ENCODE measurements at places on chromosomes 4 and X. TPM values are rescaled to one million over a fixed set of nuclear protein-coding genes. Genes with fewer than 3 reads are reported as not detected.

DNA sequence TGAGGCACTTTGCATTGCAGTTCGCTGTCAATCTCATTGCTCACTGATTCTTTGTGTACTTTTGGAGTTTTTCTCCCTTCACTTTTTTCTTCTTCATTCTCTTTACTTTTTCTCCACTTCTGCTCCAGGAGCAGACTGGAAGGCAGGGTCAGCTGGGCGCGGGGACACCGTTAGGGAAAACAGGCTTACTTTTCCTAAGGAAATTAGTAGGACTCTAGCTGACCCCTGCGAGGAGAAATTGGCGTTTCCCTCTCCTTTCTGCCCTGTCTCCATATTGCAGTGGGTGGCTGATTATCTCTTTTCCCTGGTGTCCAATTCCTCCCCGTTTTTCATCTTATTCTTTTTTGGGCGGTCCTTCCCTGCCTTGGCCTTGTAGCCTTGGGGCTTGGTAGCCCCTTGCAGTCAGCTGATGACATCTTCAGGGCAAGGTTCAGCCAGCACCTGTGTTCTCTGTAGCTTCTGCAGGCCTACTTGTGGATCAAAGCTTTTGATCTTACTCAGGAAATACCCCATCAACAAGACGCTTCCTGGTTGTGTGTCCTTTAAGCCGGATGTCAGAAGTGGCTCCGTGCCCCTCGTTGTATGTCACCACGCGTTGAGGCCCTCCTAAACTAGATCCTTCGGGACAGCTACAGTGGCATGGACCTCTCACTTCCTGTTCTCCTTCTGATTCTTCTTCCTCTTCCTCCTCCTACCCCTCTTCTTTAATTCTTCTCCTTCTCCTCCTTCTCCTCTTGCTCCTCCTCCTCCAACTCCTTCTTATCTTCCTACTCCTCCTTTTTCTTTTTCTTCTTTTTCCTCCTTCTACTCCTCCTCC lies 36.1 kb downstream of the NBDY start:
- H3K4me1 ChIP-seq, result no peaks in the 10 kb centered on the region
- H3K36me3 ChIP-seq, result peaks cover 13% of the 10 kb centered on the region
- no peak overlapping the region for H3K4me3 ChIP-seq
- no peak for DNase-seq
- no peaks in the 10 kb centered on the region for H3K27me3 ChIP-seq

GRCh38 chr4:183600189-183600685 lies 58.7 kb downstream of the RWDD4 start:
- H3K4me3 ChIP-seq, result no peak overlapping the region
- H3K27me3 ChIP-seq, result peaks cover 8% of the 10 kb centered on the region
- H3K27ac ChIP-seq, result no peak overlapping the region
- no peak for DNase-seq

GRCh38 chr4:184942444-184943425 lies 75.6 kb upstream of the HELT start:
- no peak overlapping the region for H3K27ac ChIP-seq
- peaks cover 6% of the 10 kb centered on the region for H3K27me3 ChIP-seq
- peaks cover 6% of the 10 kb centered on the region for H3K4me1 ChIP-seq
- DNase-seq, result peak; percentile 62
- H3K4me3 ChIP-seq, result no peak overlapping the region

DNA sequence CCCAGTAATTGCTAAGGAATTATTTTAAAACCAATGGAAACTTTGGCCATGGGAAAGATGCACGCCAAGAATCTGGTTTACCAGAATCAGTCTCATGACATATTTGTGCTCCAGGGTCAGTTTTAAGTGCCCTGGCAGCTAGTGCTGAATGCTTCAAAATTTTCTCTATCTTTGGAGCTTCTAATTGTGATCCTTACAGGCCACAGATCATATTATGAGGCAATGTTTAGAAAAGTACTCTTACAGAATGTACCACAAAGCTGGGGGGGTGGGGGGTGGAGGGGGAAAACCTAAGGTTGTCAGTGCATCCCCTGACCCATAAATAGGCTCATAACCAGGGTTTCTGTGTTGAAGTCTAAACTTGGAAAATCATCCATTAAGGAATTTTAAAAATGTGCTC lies 514.5 kb downstream of the INPP4B start:
- no peak overlapping the region for H3K4me3 ChIP-seq
- no peak overlapping the region for H3K27ac ChIP-seq
- peaks cover 9% of the 10 kb centered on the region for H3K4me1 ChIP-seq
- no peaks in the 10 kb centered on the region for H3K27me3 ChIP-seq
- DNase-seq, result no peak

DNA sequence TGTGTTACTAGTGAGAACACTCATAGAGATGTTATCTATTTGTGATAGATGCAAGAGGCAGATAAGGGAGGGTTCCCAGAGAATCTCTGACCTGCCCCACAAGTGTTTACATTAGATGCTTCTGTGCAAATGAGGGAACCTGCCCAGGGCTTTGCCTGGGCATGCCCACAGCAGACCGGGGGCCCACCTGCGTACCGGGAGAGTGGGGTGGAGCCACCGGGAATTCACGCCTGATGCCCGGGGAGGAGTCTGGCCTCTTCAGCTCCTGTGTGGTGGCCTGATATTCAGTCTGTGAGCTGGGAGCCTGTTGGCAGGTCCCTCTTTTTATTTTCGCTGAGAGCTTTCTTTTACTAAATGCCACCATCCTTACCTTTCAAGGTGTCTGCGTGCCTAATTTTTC lies 155.7 kb downstream of the SNCA start:
- no peaks in the 10 kb centered on the region for H3K27me3 ChIP-seq
- peak; percentile 73 for DNase-seq
- peak overlapping the region; percentile 83 for H3K27ac ChIP-seq
- no peaks in the 10 kb centered on the region for H3K4me1 ChIP-seq
- H3K4me3 ChIP-seq, result peak overlapping the region; percentile 82

Gene HAND2
- total RNA-seq, result 8.3 TPM

Gene USP46
- total RNA-seq, result 28.6 TPM

Gene CA5B
- 16.7 TPM for total RNA-seq

Gene NCAPG
- total RNA-seq, result 11.8 TPM
